Vagina (tissue), 2 donors: ENCODE measurements at places on chromosomes 1 and 21.

DNA sequence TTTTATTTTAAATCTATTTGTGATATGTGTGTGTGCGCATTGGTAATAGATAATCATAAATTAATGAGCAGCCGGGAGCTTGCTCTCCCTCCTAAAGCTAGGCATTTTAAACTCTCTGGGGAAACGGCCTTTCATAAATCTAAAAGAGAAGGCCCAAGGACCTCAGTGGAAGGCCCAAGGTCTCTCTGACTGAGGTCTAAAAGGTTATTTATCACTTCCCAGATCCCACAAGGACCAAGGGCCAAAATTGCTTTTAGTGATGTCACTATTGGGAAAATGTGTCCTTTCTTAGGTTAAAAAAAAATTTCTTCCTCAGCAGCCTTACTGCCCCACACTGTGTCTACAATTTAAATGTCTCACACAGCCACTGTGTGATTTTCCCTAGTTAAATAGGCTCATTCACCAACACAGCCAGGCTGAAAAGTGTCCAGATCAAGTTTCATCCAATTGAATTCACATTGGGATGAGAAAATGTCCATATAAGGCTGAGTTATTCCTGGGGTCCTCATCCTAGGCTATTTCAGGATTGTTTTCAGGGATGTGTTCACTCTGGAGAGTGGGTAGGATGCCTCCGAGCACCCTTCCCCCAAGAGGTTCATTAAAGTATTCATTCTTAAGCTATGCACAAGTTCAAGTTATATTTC, 46.1 kb downstream of the SLC44A3 start:
- DNase-seq = no peak

GRCh38 chr1:158286941-158287346, 2.8 kb upstream of the CD1C start:
- DNase-seq = no peak

DNA sequence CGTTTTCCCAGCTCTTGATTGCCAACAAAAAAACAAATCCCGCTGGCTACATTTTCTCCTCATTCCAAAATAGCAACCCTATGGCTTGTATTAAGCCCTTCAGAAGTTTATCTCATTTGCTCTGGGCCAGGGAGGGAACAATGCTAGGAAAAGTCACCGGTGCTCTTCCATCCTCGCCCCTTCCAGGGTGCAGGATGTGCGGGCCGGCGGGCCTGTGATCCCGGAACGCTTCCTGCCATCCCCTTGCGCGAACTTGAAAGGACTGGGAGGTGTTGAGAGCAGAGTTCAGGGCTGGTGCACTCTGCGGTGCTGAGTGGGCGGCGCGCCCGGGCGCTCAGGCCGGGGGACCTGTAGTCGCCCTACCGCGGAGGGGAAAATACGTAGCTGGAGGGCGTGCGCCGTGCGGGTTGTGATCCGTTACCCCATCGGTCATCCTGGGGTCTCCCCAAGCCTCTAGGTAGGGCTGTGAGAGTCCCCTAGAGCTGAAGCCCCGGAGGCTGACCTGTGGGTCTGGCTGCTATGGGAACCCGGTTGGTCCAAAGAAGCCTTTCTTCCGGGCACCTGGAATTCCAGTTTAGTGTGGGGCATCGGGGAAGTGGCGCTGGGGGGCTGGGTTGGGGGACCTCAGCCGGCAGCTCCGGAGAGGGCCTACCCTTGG, 13.1 kb downstream of the NR5A2 start:
- no peak for DNase-seq

GRCh38 chr1:34140011-34140676, 24.9 kb downstream of the CSMD2 start:
- no peak for DNase-seq

DNA sequence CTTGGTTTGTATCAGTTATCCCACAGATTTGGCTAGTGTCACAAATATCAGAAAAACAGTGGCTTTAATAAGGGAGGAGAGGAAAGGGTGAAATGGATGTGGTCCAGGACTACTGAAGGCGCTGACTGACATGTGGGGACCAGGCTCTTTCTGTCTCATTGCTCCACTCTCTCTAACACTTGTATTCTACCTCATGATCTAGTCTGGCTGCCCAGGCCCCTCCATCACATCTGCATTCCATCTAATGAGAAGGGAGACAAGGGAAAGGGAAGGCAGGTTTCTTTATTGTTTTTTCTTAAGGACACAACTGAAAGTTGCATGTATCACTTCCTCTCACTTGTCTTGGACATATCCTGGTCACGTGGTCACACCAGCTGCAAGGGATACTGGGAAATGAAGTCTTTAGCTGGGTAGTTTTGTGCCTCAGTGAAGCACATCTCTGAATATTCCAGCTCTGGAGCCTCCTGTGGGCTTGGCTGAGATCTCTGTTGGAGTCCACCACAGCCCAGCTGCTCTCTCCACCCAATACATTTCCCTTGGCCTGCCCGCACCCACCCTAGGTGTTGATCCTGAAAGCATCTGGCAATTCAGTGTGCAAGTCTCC, 42.0 kb upstream of the PADI2 start:
- DNase-seq = peak; percentile 79

GRCh38 chr1:78348496-78349284, 142.1 kb upstream of the PTGFR start:
- no peak for DNase-seq

DNA sequence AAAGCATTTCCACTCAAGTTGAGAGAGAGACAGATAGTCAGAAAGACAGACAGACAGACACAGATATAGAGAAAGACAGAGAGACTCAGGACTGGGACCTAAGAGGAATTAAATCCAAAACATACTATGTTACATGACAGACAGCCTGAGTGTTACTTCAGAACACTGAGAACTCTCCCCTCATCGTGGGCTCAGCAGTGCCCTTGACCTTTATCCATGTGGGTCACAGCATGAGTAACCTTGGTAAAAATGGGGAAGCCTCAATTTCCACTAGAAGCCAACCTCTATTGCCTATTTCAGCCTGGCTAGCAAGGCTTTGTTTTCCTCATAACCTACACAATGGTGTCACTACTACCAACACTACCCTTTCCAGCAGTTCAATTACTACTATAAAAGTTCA, 81.9 kb upstream of the TRABD2B start:
- DNase-seq = no peak

DNA sequence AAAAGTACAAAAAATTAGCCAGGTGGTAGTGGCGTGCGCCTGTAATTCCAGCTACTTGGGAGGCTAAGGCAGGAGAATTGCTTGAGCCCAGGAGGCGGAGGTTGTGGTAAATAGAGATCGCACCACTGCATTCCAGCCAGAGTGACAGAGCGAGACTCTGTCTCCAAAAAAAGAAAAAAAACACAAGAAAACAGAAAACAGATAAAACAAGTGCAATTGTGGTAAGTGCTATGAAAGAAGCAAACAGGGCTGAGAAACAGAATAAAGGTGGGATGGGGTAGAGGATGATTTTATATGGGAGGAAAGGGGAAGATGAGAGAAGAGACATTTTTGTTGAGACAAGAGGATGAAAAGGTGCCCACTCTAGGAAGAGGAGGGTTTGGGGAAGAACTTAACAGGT, 5.0 kb upstream of the SOX13 start:
- DNase-seq = no peak

GRCh38 chr1:17742583-17742982, 12.6 kb upstream of the ACTL8 start:
- no peak for DNase-seq

- DNase-seq = no peak
Measured at GRCh38 chr1:212567638-212568037, 40.9 kb upstream of the ATF3 start.

GRCh38 chr21:29671728-29672127, 268.1 kb downstream of the GRIK1 start:
- no peak for DNase-seq

DNA sequence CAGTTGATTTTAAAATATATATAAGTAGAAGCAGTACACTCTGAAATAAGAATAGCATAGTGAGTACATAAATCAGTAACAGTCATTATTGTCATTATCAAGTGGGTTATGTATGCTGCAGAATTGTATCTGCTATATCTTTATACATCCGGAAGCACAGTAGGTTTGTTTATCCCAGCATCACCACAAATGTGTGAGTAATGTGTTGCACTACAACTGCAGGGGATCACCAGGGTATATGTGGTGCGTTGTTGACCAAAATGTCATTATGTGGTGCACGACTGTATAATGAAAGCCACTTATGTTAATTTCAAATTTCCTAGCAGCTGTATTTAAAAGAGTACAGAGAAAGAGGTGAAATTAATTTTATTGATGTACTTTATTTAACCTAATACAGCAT, 87.7 kb upstream of the GADD45A start:
- DNase-seq = no peak

- DNase-seq = no peak
Measured at GRCh38 chr1:76677416-76678405, 189.6 kb upstream of the ST6GALNAC5 start.

DNA sequence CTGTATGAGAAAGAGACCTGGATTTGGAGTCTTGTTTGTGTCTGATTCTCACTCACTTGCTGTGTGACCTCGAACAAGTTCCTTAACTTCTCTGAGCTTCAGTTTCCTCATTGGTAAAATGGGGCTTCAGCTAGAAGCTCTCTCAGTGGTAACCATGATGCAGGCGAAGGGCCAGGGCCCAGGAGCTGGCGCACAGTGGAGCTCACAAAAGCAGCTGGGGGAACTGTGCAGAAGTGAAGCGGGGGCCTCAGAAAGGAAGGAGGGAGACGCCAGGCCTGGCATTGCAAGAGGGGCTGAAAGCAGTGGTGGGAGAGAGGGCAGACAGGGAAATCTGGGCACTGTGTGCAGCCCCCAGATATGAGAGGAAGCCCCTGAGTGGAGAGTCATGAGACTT, 88.9 kb upstream of the RUNX3 start:
- DNase-seq = no peak

DNA sequence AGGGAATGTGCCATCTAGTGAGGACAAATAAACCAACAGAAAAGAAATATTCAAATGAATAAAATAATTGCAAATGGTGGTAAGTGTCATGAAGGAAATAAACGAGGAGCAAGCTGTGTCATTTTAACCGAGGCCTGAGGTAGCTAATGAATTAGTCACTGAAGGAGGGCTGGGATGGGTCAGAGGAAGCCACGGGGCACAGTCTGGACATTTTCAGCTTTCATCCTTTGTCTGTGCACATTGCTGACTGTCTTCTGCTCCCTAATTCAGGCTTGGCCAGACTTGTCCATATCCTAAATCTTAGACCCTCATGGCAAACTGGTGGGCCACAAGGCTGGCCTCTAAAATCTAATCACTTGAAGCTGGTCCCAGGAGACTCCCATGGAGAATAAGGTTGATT, 138.4 kb downstream of the RHOU start:
- peak; percentile 27 for DNase-seq

DNA sequence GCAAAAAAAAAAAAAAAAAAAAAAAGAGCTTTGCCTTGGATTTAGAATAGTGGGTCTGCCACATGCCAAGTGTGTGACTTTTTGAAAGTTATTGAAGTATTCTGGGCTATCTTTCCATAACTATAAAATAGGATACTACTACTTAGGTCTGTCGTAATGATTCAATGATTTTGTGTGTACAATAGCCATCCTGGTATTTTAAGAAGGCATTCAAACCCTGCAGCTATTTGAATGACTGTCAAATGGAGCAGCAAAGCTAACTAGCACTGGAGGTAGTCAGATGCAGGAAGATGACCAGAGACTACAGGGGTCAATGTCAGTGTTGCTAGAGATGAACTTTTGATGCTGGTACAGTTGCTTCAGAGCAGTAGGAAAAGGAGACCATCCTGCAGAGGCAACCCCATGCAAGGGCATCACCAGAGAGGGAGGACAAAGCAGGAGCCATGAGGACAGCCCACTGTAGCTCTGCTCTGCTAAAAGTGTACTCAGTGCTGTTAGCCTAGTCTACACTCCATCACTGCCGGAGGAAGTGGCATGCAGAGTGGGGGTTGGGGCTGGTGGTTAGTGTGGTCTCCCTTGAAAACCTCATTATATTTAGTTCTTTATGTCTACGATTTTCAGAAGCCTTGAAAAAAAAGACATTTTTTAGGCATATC, 29.0 kb downstream of the DUSP10 start:
- no peak for DNase-seq

GRCh38 chr1:153262462-153263157, 3.1 kb downstream of the LORICRIN start:
- DNase-seq = no peak

- DNase-seq = no peak
Measured at GRCh38 chr1:221165839-221166500, 286.7 kb downstream of the HLX start.
